A549 treated with CORT108297 at 1 μM for 4 hours (cell line): ENCODE measurements at places on chromosomes 13 and 19. TPM values are rescaled to one million over a fixed set of nuclear protein-coding genes. Genes with fewer than 3 reads are reported as not detected.

The GRIN2D gene
- total RNA-seq: 6.3 to 11.3 TPM (median 10.6 TPM) in 5 replicates

The FDX2 gene
- total RNA-seq: 25.9 to 41.7 TPM (median 33.8 TPM) in 5 replicates

The OCEL1 gene
- 10.5 to 11.7 TPM (median 11.3 TPM) in 5 replicates for total RNA-seq

The IGFL2 gene
- 0.32 to 1.3 TPM (median 0.74 TPM) in 5 replicates for total RNA-seq

The SAFB2 gene
- total RNA-seq: 29.1 to 37.0 TPM (median 36.1 TPM) in 5 replicates

The IZUMO4 gene
- 0.40 to 0.66 TPM (median 0.50 TPM) in 5 replicates for total RNA-seq
